ENCODE measurements at places on chromosomes 16 and 17. TPM values are rescaled to one million over a fixed set of nuclear protein-coding genes. Genes with fewer than 3 reads are reported as not detected.
A peak's percentile ranks its signal among the peaks of the same experiment; 100 is the strongest.

Gene PYDC1
- 0.27 TPM for total RNA-seq

DNA sequence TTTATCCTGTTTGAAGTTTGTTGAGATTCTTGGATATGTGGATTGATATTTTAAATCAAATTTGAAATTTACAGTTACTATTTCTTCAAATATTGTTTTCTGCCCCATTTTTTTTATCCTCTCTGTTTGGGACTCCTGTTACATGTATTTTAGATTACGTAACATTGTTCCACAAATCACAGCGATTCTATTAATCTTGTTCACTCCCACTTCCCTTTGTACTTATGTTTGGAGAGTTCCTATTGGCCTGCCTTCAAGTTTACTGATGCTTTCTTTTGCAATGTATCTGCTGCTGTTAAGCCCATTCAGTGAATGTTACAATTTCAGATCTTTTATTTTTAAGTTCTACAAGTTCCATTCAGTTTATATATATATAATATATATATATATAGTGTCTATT, 288.3 kb upstream of the TNRC6C start:
- ATAC-seq, result peak; percentile 22

DNA sequence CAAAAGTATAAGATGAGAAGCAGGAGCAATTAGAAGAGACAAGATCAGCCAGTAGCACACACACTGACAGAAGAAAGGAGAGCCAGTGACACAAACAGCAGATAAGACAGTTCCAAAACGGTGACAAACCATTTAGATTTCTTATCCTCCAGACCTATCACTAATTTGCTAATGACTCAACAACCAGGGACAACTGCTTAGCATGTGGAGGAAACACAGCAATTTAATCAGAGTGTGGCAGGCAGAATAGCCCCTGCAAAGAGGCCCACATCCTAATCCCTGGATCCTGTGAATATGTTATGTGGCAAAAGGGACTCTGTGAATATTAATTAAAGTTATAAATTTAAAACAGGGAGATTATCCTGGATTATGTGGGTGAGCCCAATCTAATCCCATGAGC, 81.1 kb downstream of the CACNG1 start:
- ATAC-seq, result no peak

Gene TMEM235
- total RNA-seq, result not detected

Gene GCGR
- 0.18 TPM for total RNA-seq

DNA sequence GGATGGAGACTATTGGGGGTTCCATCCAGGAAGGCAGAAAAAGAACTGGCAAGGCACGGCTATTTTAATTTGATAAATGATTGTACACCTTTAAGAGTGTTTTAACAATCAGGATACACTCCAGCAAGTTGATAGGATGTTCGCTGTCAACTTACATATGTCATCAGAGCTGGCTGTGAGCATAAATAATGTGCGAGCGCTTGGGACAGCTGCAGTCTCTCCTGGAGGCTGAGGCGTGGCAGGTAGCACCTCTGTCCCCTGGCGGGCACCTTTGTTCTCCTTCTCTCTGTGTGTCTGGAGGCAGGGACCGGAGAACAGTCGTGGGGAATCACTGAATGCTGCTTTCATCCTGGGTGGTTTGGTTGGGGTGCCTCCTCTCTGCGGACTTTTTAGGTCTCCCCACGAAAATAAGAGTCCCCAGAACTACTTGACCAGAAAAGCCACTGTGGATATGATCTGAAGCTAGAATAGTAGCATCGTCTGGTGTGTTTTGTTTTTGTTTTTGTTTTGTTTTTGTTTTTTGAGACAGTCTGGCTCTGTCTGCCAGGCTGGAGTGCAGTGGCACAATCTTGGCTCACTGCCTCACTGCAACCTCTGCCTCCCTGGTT, 9.4 kb downstream of the BAHCC1 start:
- no peak for ATAC-seq

Gene ITGAL
- total RNA-seq, result 0.05 TPM

Gene MT1G
- 2.8 TPM for total RNA-seq

DNA sequence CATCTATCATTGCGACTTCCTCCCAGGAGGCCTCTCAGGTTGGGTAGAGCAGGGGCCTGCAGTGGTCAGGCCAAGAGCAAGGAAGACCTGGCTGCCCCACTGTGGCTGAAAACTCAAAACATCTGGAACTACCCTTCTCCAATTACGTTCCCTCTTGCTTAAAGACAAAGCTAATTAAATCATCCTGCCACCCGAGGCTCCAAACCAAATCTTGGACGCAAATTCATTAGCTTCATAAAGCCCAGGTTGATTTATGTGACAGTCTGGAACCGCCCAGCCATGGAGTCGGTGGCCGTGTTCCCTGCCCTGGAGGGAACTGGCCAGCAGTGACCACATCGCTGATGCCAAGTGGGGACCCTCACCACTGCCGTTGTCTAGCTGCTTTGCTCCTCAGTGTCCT, 21.4 kb downstream of the GRIN2C start:
- ATAC-seq, result peak; percentile 21

Gene NUP85
- 20.2 TPM for total RNA-seq

DNA sequence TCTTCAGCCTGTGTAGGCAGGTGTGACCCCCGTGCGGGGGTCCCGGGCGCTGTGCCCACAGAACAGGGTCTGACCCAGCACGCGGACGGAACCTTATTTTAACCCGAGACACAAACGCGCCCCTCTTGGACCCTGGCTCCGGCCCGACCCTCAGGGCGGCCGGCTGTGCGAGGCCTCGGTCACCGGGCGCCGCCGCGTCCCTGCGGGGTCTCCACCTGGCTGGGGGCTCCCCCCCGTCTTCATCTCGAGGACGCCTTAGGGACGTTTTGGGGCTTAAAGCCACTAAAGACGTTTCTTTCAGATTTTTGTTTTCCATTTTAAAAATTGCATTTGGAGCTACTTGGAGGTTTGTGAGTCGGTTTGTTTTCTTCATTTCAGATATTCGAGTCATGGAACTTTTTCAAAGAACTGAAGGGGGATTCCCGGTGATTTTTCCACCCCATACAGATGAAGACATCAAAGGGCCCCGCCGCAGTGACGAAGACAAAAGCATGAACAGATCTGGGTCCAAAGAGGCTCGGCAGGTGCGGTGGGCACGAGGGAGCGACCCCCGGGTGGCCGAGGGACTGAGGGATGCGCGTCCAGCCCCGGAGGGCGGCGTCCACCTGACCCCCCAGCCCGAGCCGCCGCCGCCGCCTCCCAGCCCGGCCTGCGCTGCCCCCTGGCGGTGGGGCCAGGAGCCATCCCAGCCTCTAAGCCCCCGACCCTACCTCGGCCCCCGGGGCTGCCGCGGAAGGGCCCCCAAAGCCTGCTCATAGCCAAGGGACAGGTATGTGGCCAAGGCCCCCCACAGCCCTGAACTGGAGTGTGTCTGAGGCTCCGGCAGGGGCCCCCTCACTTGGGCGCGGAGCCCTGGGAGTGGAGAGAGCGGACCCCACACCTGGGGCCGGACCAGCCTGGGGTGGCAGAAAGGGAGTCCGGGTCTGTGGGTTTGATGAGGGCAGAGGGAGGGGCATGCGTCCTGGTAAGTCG, 3.8 kb upstream of the CD7 start:
- ATAC-seq, result peak; percentile 21

DNA sequence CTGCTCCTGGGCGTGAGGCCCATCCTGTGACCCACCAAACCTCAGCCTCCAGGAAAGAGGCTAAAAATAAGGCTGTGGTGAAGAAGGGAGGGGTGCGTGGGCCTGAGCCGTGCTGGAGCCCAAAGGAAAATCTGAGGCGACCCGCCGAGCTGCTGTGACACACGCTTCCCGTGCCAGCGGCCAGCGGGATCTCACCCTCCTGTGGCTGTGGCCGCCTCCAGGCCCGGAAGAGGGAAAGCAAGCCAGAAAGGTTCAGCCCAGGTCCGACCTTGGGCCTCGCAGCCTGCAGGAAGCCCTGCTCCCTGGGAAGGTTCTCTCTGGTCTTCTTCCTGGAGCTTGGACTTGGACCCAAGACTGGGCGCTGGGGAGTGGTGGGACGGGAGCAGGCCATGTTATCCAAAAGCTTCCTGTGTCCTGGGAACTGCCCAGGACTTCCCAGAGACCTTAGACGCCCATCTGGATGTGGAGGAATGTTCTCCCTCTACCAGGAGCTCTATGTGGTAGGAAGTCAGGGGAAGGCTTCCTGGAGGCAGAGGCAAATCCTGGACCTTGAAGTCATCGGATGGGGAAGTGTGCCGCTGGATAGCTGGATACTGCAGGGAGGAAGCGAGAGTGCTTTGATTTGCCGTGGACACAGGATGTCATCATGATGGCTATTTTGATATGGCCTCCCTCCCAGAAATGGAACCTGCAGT, 11.4 kb downstream of the SPNS2 start:
- no peak for ATAC-seq

- ATAC-seq, result no peak
Measured at GRCh38 chr17:28334666-28335200, 539 bp downstream of the IFT20 start.

- ATAC-seq, result no peak
Measured at GRCh38 chr17:28018439-28019070, 23.9 kb upstream of the NLK start.

GRCh38 chr17:61397086-61397842, 2.4 kb upstream of the TBX2 start:
- ATAC-seq, result peak; percentile 47

Gene NKD1
- 1.1 TPM for total RNA-seq

DNA sequence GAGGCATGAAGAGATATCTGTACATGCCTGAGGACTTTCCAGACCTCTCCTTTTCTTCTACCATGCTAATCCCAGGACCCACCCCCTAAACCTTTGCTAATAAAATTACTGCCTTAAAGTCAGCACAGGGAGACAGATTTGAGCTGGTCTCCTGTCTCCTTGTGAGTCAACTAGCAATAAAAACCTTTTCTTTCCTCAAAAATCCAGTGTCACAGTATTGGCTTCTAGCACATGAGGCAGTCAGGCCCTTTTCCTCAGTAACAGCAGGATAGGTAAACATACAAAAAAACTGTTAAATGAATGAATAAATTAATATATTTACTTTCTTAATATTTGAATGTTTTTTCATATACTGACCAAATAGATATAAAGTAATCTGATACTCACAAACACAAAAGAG, 41.3 kb downstream of the ABCA10 start:
- ATAC-seq, result no peak

GRCh38 chr16:85498607-85499006, 114.5 kb upstream of the GSE1 start:
- no peak for ATAC-seq

Gene HLF
- 0.90 TPM for total RNA-seq

GRCh38 chr16:4676831-4677230, 16.5 kb upstream of the NUDT16L1 start:
- no peak for ATAC-seq

- ATAC-seq, result no peak
Measured at GRCh38 chr16:85220964-85221731, 108.9 kb upstream of the CIBAR2 start.

- peak; percentile 45 for ATAC-seq
Measured at GRCh38 chr17:1487939-1488825, 4.3 kb downstream of the MYO1C start.

Gene EMC6
- 39.9 TPM for total RNA-seq

DNA sequence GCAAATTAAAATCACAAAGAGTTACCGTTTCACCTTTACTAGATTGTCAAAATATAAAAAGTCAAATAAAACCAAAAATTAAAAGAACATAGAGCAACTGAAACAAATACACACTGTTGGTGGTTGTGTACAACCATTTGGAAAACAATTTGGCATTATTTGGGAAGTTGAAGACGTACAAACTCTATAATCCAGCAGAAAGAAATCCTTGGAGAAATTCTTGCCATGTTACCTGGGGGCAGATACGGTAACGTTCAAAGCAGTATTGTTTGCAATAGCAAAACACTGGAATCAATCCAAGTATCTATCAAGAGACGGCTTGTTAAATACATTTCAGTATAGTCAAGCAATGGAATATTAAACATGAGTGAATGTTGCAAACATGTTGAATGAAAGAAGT, 56.7 kb downstream of the TBX4 start:
- ATAC-seq, result no peak

GRCh38 chr17:235831-236640, 54.6 kb upstream of the DOC2B start:
- ATAC-seq, result no peak

- ATAC-seq, result no peak
Measured at GRCh38 chr16:27735031-27735430, 185.1 kb downstream of the KATNIP start.

GRCh38 chr16:87058728-87059250, 258.4 kb downstream of the C16orf95 start:
- ATAC-seq, result no peak

- ATAC-seq, result no peak
Measured at GRCh38 chr16:13108126-13108525, 206.7 kb downstream of the SHISA9 start.

Gene MEOX1
- total RNA-seq, result 0.56 TPM

Gene KRT24
- total RNA-seq, result 0.56 TPM

Gene SAMD14
- total RNA-seq, result 12.2 TPM

- ATAC-seq, result peak; percentile 63
Measured at GRCh38 chr17:38604479-38605403, 1.0 kb downstream of the SRCIN1 start.

DNA sequence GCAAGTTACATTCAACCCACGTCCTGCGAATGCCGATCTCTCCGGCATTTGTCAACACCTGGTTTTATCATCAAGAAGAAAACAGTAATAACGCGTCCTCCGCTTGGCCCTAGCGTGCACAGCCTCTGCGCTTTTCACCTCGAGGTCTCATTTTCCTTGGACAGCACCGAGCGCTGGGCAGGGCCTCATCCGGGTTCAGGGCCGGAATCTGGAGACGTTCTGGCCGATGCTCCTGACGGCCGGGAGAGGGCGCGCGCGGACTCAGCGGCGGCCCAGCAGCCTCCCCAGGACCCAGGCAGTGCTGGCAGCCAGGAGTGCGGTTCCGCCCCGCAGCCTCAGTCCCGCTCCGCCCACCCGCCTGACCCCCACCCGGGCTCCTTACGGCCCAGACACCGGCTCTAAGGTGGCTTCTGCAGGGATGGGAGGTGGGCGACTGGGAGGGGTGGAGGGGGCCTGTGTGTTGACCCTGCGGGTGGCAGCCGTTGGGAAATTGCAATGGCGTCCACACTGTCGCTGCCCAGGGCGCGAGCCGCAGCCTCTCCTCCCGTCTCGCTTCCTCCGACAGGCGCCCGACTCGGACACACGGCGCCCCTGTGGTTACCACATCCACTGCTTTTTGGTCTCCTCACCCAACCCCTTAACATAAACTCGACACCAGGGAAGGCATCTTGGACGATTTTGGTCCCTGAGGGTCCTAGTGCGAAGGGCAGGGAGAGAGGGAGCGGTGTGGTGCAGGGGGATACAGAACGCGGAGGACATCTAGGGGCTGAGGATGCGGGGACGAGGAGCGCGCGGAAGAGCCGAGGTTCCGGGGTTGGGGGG, 7.4 kb upstream of the FLYWCH1 start:
- ATAC-seq, result peak; percentile 43

GRCh38 chr17:49969795-49970389, 902 bp downstream of the DLX4 start:
- no peak for ATAC-seq

DNA sequence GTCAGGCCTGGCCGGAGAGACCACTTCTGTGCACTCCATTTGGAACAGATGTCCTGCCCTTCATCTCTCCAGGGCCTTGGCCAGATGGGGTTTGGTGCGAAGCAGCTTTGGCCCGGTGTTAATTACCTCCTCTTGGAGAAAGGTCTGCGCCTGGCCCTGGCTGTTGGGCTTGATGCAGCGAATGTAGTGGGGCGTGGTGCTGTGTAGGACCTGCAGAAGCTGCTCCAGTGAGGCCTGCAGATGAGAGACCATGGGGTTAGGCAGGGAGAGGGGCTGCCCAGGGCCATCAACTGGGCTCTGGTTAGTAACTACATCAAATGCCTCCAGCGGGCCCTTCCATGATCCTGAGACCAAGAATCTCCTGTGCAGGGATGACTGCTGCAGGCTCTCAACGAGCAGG, 18.7 kb downstream of the ZNHIT3 start:
- no peak for ATAC-seq
